Psoas muscle (tissue), 8 donors: ENCODE measurements at places on chromosomes 13 and 19. TPM values are rescaled to one million over a fixed set of nuclear protein-coding genes. Genes with fewer than 3 reads are reported as not detected.

PCP2 gene
- 0.20 TPM for polyA plus RNA-seq

OR4F17 gene
- not detected for polyA plus RNA-seq

PROZ gene
- not detected for polyA plus RNA-seq

MTUS2 gene
- 0.03 TPM for polyA plus RNA-seq

PLIN5 gene
- 96.8 TPM for polyA plus RNA-seq

CLIP3 gene
- 0.51 TPM for polyA plus RNA-seq

KCTD12 gene
- 14.4 TPM for polyA plus RNA-seq

FLT3LG gene
- 4.5 TPM for polyA plus RNA-seq

TBXA2R gene
- polyA plus RNA-seq = 1.1 TPM

OR7G3 gene
- not detected for polyA plus RNA-seq

KLC3 gene
- polyA plus RNA-seq = 0.05 TPM

MIER2 gene
- 15.8 TPM for polyA plus RNA-seq

ZNF132 gene
- polyA plus RNA-seq = 1.6 TPM
